NK-92 treated with Interleukin-12 subunit alpha and Interleukin-12 subunit beta, amount 100 ng/mL, for 24 hours (cell line): ENCODE measurements at places on chromosomes 12 and 14.

DNA sequence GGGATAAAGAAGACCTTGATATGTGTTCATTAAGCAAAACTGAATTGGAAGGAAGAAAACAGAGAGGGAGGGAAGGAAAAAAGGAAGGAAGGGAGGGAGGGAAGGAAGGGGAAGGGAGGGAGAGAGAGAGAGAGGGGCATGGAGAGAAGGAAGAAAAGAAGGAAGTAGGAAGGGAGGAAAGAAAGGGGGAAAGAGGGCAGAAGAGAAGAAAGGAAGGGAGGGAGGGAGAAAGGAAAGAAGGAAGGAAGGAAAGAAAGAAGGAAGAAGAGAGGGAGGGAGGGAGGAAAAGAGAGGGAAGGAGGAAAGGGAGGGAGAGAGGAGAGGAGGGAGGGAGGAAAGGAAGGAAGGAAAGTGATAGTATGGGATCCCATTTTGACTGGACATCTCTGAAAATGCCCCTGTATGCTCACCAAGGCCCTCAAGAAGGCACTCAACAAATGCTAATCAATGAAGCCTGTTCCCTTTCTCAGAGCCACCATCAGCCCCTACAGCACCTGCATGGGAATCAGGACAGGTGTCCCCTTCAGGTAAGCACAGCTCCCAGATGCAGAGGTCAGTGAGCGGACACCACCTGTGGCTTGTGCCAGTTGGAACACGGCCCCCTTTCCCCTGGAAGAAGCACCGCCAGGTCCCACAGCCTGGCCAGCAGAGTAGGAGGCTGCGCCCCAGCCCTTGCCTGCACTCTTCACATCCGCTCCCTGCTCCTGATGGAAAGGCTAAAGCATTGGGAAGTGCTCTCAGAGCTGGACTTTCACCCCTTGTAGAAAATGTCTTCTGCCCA is 161.4 kb upstream of the DIO3 start:
- DNase-seq: no peak

GRCh38 chr14:68733086-68733914 is 59.6 kb downstream of the ZFP36L1 start:
- DNase-seq: peak; percentile 23

DNA sequence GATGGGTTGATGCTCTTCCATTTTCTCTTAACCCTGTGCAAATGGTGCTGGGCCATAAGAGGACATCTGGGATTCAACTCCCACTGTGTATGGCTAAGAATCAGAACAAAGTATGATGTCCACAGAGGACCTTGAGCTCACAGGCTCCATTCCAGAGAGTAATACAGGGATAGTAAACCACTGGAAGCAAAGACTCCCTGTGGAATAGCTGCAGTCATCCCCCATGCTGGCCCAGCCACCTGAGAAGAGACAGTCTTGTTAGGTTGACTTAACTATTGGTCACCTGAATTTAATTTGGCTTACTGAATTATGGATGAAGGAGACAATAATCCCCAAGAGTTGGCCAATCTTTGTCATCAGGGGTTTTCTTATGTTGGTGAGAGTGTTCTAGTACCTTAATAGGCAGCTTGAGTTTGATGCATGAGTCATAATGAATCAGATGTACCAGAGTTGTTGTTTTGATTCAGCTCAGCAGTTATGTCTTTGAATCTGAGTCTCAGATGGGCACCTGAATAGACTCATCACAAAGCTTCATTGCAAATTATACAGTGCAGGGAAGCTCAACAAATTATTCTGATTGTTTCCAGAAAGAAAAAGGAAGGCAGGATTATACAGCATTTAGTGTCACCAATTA is 122.7 kb downstream of the SSPN start:
- DNase-seq: no peak

DNA sequence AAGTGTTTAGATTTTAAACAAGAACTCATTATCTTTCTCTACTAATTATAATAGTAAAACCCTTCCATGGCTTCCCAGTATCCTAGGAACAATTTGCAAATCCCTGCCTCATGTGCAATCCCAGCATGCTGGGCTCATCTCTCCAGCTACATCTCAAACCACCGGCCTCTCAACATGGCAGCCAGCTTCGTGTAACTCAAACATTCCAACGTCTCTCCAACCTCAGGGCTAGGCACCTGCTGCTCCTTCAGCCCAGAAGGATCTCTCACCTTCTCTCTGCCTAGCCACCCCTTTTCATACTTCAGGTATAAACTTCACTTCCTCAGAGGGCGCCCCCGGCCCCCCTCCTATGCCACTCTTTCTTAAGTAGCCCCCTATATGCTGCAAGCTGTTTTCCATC is 7.2 kb downstream of the SART3 start:
- DNase-seq: no peak
